ENCODE measurements at places on chromosomes 16 and 17. TPM values are rescaled to one million over a fixed set of nuclear protein-coding genes. Genes with fewer than 3 reads are reported as not detected.

The KRTAP9-9 gene
- not detected for total RNA-seq

The EVI2A gene
- total RNA-seq, result 1.0 TPM

The DCAKD gene
- total RNA-seq, result 20.9 TPM

The CETP gene
- total RNA-seq, result 3.1 TPM

The CASKIN2 gene
- 8.9 TPM for total RNA-seq

The MYL4 gene
- total RNA-seq, result 610 TPM

The SPAG5 gene
- 5.7 TPM for total RNA-seq

The KLHL10 gene
- not detected for total RNA-seq

The PRM3 gene
- total RNA-seq, result not detected

The KRT33A gene
- not detected for total RNA-seq

The SUZ12 gene
- total RNA-seq, result 16.7 TPM

The PSMB3 gene
- total RNA-seq, result 156 TPM

The KIF22 gene
- 33.4 TPM for total RNA-seq

The WDR81 gene
- total RNA-seq, result 10.4 TPM

The AANAT gene
- total RNA-seq, result not detected

The PTGES3L gene
- total RNA-seq, result 28.2 TPM

The TPSG1 gene
- total RNA-seq, result not detected

The NT5M gene
- 4.2 TPM for total RNA-seq

The SCARF1 gene
- 5.7 TPM for total RNA-seq

The SCGB1C2 gene
- total RNA-seq, result not detected

The ABCA10 gene
- 17.7 TPM for total RNA-seq

The CD300C gene
- total RNA-seq, result under 0.01 TPM

The FZD2 gene
- 8.9 TPM for total RNA-seq

The XYLT1 gene
- total RNA-seq, result 9.4 TPM

The TMIGD1 gene
- not detected for total RNA-seq

The KRTAP2-2 gene
- total RNA-seq, result not detected

The PIK3R6 gene
- total RNA-seq, result 0.52 TPM

The MYO15A gene
- 0.52 TPM for total RNA-seq

The EVPL gene
- under 0.01 TPM for total RNA-seq

The NPIPA3 gene
- total RNA-seq, result 1.6 TPM

The PIMREG gene
- 6.3 TPM for total RNA-seq

The TMC6 gene
- 15.7 TPM for total RNA-seq

The IRF8 gene
- total RNA-seq, result 19.8 TPM

The GRAPL gene
- total RNA-seq, result 0.52 TPM

The SMIM36 gene
- not detected for total RNA-seq

The LGALS9B gene
- not detected for total RNA-seq

The MT1X gene
- 11.5 TPM for total RNA-seq

The PERCC1 gene
- not detected for total RNA-seq

The MINK1 gene
- 13.0 TPM for total RNA-seq

The SLC5A11 gene
- not detected for total RNA-seq

All from skeletal muscle tissue (tissue), 5 donors.